HCT116 (cell line): ENCODE measurements at places on chromosomes 13 and 19. TPM values are rescaled to one million over a fixed set of nuclear protein-coding genes. Genes with fewer than 3 reads are reported as not detected.

- DNase-seq, result no peak
- H3K36me3 ChIP-seq, result no peaks in the 10 kb centered on the region
- H3K27me3 ChIP-seq, result no peaks in the 10 kb centered on the region
- H3K27ac ChIP-seq, result no peak overlapping the region
- H3K4me1 ChIP-seq, result peaks cover 19% of the 10 kb centered on the region
- no peak overlapping the region for H3K4me3 ChIP-seq
Observed at GRCh38 chr19:8262431-8262830, 45.7 kb downstream of the CD320 start.

GRCh38 chr13:51740698-51741097 is 63.3 kb downstream of the DHRS12 start:
- no peak overlapping the region for H3K27ac ChIP-seq
- H3K4me3 ChIP-seq, result no peak overlapping the region
- no peaks in the 10 kb centered on the region for H3K27me3 ChIP-seq
- no peak for DNase-seq
- H3K4me1 ChIP-seq, result no peaks in the 10 kb centered on the region

- H3K27me3 ChIP-seq, result no peaks in the 10 kb centered on the region
- no peak within 1 kb of the TSS for H3K27ac ChIP-seq
- H3K4me1 ChIP-seq, result no peaks in the 10 kb centered on the region
- no peak within 1 kb of the TSS for H3K4me3 ChIP-seq
Observed at GRCh38 chr13:77918391-77919245, at the start of gene EDNRB. Gene EDNRB, minus strand, starts transcription at chr13:77918831. Its CDS starts 258 bp downstream, at chr13:77918573.

DNA sequence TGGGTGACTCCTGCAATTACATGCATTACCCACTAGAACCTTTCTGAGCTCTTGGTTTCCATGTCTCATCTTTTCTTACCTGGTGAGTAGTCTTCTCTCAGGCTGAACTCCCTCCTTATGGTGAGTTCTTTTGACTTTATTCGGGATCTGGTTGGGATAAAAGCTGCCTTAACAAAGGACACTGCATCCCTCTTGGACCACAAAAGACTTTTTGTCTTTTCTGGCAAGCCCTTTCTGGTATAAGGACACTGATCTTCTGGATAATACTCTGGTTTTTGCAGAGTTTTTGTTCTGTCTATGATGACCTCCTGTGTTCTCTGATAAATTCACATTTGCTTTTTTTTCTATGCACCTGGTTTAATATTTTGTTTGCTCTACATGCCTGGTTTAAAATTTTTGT is 66.7 kb downstream of the SLITRK1 start:
- H3K27me3 ChIP-seq, result no peaks in the 10 kb centered on the region
- H3K4me1 ChIP-seq, result no peaks in the 10 kb centered on the region
- no peak for DNase-seq
- H3K27ac ChIP-seq, result no peak overlapping the region
- no peaks in the 10 kb centered on the region for H3K36me3 ChIP-seq
- no peak overlapping the region for H3K4me3 ChIP-seq

DNA sequence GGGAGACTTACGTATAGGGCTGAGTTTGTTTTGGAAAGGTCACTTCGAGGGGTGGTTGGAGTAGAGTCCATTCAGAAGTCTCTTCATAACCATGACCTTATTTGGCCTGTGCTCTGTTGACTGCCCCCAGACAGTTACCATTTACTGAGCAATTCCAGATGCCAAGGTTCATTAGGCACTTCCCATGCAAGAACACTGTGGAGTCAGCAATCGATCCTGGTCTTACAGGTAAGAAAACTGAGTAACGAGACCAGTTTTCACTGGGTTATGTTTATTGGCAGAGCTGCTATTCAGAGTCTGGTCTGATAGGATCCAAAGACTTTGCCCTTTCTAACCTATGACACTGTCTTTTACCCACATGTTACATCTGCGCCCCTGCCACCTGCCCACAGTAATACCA is 134.7 kb downstream of the MTUS2 start:
- DNase-seq, result no peak
- no peaks in the 10 kb centered on the region for H3K4me1 ChIP-seq
- H3K4me3 ChIP-seq, result no peak overlapping the region
- no peak overlapping the region for H3K27ac ChIP-seq
- no peaks in the 10 kb centered on the region for H3K36me3 ChIP-seq
- 0 out of 2 replicates have a peak, but pooled peaks cover 8% of the 10 kb centered on the region for H3K27me3 ChIP-seq

GRCh38 chr19:13794398-13794756 is 866 bp upstream of the ZSWIM4 start:
- H3K4me3 ChIP-seq, result peak overlapping the region; percentile 72
- H3K4me1 ChIP-seq, result peaks cover 56% of the 10 kb centered on the region
- no peaks in the 10 kb centered on the region for H3K36me3 ChIP-seq
- peak overlapping the region; percentile 81 for H3K27ac ChIP-seq
- no peak for DNase-seq

The CYSLTR2 gene
- total RNA-seq, result not detected

The PNMA8A gene
- total RNA-seq, result not detected

The MYH14 gene
- total RNA-seq, result 60.1 TPM

GRCh38 chr13:28137596-28137995 is 749 bp upstream of the PAN3 start:
- H3K4me3 ChIP-seq, result peak overlapping the region; percentile 93
- no peaks in the 10 kb centered on the region for H3K36me3 ChIP-seq
- no peaks in the 10 kb centered on the region for H3K27me3 ChIP-seq

The SIGLEC12 gene
- total RNA-seq, result not detected

- no peak overlapping the region for H3K4me3 ChIP-seq
- no peak for DNase-seq
Observed at GRCh38 chr19:15758379-15758778, 20.6 kb downstream of the OR10H3 start.

The TEX29 gene
- not detected for total RNA-seq

The KIR2DL3 gene
- total RNA-seq, result not detected

- DNase-seq, result no peak
- no peaks in the 10 kb centered on the region for H3K36me3 ChIP-seq
- H3K27ac ChIP-seq, result no peak overlapping the region
- H3K27me3 ChIP-seq, result no peaks in the 10 kb centered on the region
Observed at GRCh38 chr13:67515895-67516294, 285.8 kb upstream of the PCDH9 start.

The SIGLEC8 gene
- not detected for total RNA-seq

DNA sequence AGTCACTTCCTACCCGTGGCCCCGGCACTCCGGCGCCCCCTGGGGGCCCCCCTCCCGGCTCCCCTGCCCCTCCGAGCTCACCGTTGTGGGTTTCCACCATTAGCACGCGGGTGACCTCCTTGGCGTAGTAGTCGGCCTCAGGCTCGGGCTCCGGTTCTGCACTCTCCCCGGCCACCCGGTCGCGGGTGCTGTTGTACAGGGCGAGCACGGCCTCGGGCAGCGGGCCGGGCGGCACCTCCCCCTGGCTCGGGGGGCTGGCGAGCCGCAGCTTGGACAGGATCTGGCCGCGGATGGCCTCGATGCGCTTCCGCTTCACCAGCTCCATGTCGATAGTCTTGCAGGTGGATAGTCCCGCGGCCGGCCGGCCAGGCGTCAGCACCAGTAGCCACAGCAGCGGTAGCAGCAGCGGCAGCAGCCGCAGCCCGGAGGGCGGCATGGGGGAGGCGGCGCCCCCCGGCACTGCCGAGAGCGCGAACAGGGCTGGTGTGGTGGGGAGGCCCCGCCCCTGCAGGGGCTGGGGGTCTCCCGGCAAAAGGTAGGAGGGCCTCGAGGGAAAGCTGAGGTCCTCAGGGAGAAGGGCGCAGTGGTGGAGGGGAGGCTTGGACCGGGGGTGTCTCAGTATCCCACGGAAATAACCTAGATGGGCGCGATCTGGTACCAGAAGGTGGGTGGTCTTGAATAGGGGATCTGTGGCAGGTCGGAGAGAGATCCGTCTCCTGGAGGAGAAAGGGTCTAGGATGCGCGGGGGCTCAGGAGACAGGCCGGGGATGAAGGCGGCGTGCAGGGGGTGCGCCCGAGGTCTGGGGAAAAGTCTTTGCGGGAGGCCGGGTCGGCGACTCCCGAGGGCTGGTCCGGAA is 885 bp downstream of the TGFB1 start:
- DNase-seq, result no peak
- peak overlapping the region; percentile 89 for H3K27ac ChIP-seq
- H3K27me3 ChIP-seq, result no peaks in the 10 kb centered on the region
- H3K4me1 ChIP-seq, result peaks cover 29% of the 10 kb centered on the region

GRCh38 chr19:47762615-47763308 is 15.7 kb upstream of the SELENOW start:
- H3K36me3 ChIP-seq, result peaks cover 2% of the 10 kb centered on the region
- no peaks in the 10 kb centered on the region for H3K27me3 ChIP-seq
- H3K4me1 ChIP-seq, result peaks cover 7% of the 10 kb centered on the region; the same call in 1 of the 2 replicates
- DNase-seq, result no peak
- no peak overlapping the region for H3K27ac ChIP-seq

The FXYD7 gene
- total RNA-seq, result 0.71 TPM

The OR7E24 gene
- not detected for total RNA-seq

The CCDC8 gene
- 0.10 TPM for total RNA-seq

The POU4F1 gene
- not detected for total RNA-seq

DNA sequence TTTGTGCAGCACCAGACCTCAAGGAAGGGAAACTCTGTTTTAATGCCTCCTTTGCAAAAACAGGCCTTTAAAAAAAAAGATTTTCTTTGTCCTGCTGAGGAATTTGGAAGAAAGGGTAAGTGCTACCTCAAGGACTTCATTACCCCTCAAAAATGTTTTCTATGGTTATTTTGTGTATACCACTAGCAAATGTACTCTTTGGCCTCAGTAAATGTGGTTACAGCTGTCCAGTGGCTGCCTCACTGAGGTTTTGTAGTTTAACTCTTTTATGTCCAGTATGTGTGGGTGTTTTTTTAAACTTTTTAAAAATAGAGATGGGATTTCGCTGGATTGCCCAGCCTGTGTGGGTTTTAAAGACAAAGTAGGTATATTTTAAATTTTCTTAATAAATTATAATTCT is 42.2 kb upstream of the TSC22D1 start:
- H3K4me3 ChIP-seq, result no peak overlapping the region
- DNase-seq, result no peak
- no peak overlapping the region for H3K27ac ChIP-seq
- H3K27me3 ChIP-seq, result no peaks in the 10 kb centered on the region
- no peaks in the 10 kb centered on the region for H3K36me3 ChIP-seq

DNA sequence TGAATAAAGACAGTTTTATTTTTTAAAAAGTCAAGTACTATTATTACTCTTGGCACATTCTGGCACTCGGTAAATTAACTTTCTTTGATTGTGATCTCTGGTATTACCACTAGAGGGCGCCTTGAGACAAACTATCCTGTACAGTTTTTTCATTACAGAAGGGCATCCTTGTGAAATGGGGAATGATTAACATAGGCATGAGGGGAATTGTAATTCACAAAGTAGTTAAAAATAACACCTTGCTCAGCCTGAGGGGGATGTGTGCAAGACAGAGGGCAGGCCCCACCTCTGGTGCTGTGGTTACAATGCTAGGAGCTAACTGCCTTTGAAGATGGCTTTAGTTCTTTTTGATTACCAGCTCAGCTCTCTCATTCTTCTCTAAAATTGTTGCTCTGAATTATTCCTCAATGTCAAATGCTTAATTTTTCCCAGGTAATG is 24.2 kb upstream of the C1QTNF9B start:
- no peak overlapping the region for H3K27ac ChIP-seq
- no peaks in the 10 kb centered on the region for H3K36me3 ChIP-seq
- DNase-seq, result peak; percentile 23
- H3K4me1 ChIP-seq, result no peaks in the 10 kb centered on the region

DNA sequence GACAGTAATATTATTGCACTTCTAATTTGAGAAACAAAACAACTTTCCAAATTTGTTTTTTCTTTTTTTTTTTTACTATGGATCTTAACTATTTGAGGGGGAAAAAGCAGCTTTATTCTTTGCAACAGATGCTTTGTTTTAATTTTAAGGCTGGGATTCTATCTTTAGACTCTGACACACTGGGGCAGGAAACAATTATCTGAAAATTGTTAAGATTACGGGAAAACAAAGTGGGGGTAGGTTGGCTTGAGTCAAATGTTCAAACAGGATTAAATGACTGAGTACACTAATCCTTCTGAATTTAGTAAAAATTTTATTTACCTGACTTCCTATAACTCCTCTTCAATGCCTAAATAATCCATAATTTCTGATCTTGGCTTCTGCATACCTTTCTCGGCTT is 543.2 kb downstream of the SLITRK6 start:
- no peak for DNase-seq
- H3K36me3 ChIP-seq, result no peaks in the 10 kb centered on the region
- H3K27ac ChIP-seq, result no peak overlapping the region
- H3K4me1 ChIP-seq, result no peaks in the 10 kb centered on the region

DNA sequence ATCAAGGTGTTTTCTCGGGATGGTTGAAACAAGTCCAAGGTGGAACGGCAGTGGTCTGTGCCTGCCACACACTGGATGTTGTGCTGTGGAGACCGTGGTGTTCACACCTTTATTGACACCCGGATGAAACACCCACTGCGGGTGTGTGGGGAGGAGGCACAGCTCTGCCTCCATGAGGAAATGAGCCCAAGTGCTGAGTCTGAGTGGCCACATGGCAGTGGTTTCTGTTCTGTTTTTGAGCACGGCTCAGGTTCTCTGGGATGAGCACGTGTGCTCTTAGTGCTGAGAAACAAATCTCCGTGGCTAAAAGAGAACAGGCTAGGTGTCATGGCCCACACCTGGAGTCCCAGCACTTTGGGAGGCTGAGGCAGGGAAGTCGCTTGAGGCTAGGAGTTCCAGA is 29.5 kb downstream of the UPF1 start:
- H3K27me3 ChIP-seq, result no peaks in the 10 kb centered on the region
- peaks cover under 1% of the 10 kb centered on the region; the same call in 1 of the 2 replicates for H3K4me1 ChIP-seq
- H3K4me3 ChIP-seq, result no peak overlapping the region
- H3K36me3 ChIP-seq, result peaks cover 61% of the 10 kb centered on the region
- H3K27ac ChIP-seq, result no peak overlapping the region

The C3 gene
- 7.0 TPM for total RNA-seq

- no peaks in the 10 kb centered on the region for H3K36me3 ChIP-seq
- H3K27ac ChIP-seq, result no peak overlapping the region
- no peak overlapping the region for H3K4me3 ChIP-seq
- no peak for DNase-seq
- no peaks in the 10 kb centered on the region for H3K4me1 ChIP-seq
Observed at GRCh38 chr13:64688893-64689677, 2541.1 kb downstream of the PCDH9 start.

DNA sequence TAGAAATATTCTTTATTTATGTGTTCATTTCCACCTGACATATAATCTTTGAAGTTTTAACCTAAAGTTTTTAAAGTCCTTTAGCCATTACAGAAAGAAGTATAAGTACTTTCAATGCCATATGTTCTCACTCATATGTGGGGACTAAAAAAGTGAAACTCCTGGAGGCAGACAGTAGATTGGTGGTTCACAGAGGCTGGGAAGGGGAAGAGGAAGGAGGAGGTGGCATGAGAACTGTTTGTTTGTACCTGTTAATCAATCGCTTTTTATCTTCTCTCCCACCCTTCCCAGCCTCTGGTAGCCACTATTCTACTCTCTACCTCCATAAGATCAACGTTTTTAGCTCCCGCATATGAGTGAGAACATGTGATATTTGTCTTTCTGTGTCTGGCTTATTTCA is 131.1 kb downstream of the MYO16 start:
- no peaks in the 10 kb centered on the region for H3K4me1 ChIP-seq
- H3K27ac ChIP-seq, result no peak overlapping the region
- H3K36me3 ChIP-seq, result no peaks in the 10 kb centered on the region
- H3K4me3 ChIP-seq, result no peak overlapping the region
- no peak for DNase-seq

The KLHL1 gene
- total RNA-seq, result not detected

The SHISA7 gene
- not detected for total RNA-seq

GRCh38 chr19:34375598-34375997 is 10.6 kb downstream of the GPI start:
- H3K27ac ChIP-seq, result no peak overlapping the region
- no peak for DNase-seq
- peaks cover 62% of the 10 kb centered on the region for H3K36me3 ChIP-seq
- H3K27me3 ChIP-seq, result no peaks in the 10 kb centered on the region
- no peak overlapping the region for H3K4me3 ChIP-seq

The FARP1 gene
- 30.5 TPM for total RNA-seq

The C13orf46 gene
- total RNA-seq, result 0.93 TPM

- H3K36me3 ChIP-seq, result no peaks in the 10 kb centered on the region
- H3K4me1 ChIP-seq, result no peaks in the 10 kb centered on the region
- H3K4me3 ChIP-seq, result no peak overlapping the region
- H3K27me3 ChIP-seq, result no peaks in the 10 kb centered on the region
Observed at GRCh38 chr13:109389892-109390345, 396.5 kb downstream of the IRS2 start.
